Activated T-cell treated with anti-CD3 and anti-CD28 coated beads, Interleukin-2, amount 50 U/mL, for 48 hours (primary cell): ENCODE measurements at places on chromosomes 12 and 14.
A peak's percentile ranks its signal among the peaks of the same experiment; 100 is the strongest.

GRCh38 chr14:25237845-25238244 lies 187.9 kb upstream of the STXBP6 start:
- DNase-seq = no peak

GRCh38 chr14:101687756-101688546 lies 73.6 kb upstream of the PPP2R5C start:
- no peak for DNase-seq

DNA sequence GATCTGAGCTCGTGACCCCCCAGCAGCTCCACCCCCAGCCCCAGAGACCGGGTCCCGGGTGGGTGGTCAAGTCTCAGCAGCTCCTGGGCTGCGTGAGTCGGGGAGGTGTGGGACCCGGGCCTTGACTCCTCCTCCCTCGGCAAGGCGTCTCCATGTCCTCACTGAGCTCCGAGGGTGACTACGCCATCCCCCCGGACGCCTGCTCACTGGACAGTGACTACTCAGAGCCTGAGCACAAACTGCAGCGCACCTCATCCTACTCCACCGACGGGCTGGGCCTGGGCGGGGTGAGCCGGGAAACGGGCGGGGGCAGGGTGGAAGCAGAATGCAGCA lies 28.1 kb downstream of the PIGH start:
- DNase-seq = no peak

GRCh38 chr12:128554546-128555304 lies 269.0 kb downstream of the SLC15A4 start:
- DNase-seq = no peak

DNA sequence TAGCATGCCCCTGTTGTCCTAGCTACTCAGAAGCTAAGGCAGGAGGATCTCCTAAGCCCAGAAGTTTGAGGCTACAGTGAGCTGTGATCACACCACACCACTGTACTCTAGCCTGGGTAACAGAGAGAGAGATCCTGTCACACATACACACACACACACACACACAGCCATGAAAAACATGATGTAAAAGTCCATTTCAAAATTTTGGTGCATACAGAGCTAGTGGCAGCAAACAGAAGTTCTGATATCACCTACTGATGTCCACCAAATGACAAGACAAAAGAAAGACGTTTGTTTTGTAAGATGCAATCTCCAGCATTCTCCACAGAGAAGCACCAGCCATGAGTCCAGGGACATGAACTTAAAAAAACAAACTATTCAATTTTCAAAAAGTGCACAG lies 15.9 kb downstream of the AREL1 start:
- no peak for DNase-seq

- DNase-seq = no peak
Measured at GRCh38 chr14:95981965-95982364, 57.2 kb upstream of the C14orf132 start.

GRCh38 chr12:10031321-10031720 lies 839 bp downstream of the CLEC9A start:
- no peak for DNase-seq

GRCh38 chr12:62484233-62484632 lies 17.6 kb downstream of the MON2 start:
- DNase-seq = no peak

GRCh38 chr14:32252030-32252670 lies 49.1 kb upstream of the RNU6-8 start:
- DNase-seq = peak; percentile 43

DNA sequence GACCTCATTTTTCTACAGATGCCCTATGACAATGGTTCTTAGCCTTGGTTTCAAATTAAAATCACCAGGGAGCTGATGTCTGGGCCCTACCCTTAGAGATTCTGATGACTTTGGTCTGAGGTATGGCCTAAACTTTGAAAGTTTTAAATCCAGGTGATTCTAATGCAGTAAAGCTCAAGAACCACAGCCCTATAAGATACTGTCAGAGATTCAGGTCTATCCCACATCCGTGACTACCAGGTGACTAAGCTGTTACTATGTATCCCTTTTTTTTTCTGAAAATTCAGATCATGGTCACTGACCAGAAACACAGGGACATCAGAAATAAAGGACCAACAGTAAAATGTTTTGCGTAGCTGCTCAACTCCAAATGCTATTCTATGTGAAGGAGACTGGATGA lies 148.8 kb upstream of the BMP4 start:
- DNase-seq = no peak

GRCh38 chr12:86929962-86930361 lies 673.8 kb upstream of the MGAT4C start:
- no peak for DNase-seq

DNA sequence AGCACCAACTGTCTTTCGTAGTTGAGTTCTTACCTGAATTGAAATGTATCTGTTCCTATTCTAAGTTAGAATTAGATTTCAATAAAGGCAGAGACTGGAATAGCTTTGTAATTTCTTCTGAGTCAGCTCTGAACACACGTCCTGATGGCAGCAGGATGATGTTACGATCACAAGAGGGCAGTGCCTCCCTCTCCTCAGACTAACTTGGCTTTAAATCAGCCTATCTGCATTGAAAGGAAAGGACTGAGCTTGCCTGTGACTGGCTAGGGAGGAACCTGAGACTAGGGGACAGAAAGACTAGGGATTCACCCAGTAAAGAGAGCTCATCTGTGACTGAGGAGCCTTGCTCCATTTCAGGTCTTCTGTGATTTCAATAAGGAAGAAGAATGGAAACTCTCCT lies 323.7 kb upstream of the OR4E1 start:
- no peak for DNase-seq

DNA sequence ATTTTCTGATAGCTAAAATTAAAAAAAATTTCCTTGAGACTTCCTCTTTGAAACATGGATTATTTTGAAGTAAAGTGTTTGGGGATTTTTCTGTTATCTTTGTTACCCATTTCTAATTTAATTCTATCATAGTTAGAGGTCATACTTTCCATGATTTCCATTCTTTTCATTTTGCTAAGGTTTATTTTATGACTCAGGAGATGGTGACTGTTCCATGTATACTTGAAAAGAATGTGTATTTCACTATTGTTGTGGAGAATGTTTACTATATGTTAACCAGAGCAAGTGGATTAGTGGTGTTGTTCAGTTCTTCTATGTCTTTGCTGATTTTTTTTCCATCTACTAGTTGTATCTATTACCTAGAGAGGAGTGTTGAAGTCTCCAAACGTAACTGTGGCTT lies 250.5 kb upstream of the PELI2 start:
- no peak for DNase-seq

DNA sequence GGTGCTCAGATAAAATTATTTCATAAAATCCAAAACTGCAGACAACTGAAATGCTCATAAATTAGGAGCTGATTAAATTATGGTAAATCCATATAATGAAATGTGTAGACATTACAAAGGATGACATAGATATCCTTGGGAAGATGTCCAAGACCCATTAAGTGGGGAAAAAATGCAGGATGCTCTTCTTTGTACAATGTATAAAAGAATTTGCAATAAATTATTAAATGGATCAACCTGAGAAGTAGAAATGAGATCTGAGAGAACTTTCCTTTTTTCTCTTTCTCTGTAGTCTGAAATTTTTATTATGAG lies 336.4 kb upstream of the E2F7 start:
- DNase-seq = no peak

DNA sequence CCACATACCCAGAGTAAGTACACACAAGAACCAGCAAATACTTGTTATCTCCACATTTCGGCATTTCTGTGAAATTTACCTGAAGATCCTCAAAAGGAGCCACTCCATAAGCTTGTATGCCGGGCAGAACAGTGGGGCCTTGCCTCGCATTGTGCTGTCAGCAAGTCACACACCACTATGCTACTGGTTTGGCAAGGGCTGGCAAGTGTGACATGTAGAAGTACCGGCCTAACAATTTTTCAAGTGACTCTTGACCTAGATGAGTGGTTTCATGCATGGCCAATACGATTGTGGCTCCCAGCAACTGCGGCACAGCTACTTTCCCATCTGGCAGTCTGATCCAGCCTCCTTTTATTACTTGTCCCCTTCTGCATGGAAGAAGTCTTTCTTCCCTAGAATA lies 69.8 kb downstream of the GAS2L3 start:
- DNase-seq = no peak

DNA sequence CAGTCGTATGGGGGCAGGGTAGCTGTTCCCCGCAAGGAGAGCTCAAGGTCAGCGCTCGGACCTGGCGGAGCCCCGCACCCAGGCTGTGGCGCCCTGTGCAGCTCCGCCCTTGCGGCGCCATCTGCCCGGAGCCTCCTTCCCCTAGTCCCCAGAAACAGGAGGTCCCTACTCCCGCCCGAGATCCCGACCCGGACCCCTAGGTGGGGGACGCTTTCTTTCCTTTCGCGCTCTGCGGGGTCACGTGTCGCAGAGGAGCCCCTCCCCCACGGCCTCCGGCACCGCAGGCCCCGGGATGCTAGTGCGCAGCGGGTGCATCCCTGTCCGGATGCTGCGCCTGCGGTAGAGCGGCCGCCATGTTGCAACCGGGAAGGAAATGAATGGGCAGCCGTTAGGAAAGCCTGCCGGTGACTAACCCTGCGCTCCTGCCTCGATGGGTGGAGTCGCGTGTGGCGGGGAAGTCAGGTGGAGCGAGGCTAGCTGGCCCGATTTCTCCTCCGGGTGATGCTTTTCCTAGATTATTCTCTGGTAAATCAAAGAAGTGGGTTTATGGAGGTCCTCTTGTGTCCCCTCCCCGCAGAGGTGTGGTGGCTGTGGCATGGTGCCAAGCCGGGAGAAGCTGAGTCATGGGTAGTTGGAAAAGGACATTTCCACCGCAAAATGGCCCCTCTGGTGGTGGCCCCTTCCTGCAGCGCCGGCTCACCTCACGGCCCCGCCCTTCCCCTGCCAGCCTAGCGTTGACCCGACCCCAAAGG lies 804 bp downstream of the GAPDH start:
- DNase-seq = peak; percentile 84

DNA sequence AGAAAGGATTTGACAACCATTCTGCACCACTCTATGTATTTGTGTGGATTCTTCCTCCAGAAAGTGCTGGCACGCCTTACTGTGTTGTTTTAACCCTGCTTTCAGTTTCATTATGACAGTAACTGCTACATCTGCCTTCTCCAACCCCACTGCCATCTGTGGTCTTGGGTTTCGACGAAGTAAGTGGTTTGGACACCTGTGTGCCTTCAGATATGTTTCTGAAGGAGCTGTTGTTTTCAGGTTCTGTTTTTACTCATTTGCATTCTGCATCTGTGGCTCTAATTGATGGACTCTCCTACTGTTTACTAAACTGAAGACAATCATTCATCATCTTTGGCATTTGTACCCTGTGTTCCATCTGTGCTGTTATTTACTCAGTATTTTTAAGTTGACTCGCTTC lies 4.1 kb downstream of the TSHR start:
- DNase-seq = peak; percentile 57

DNA sequence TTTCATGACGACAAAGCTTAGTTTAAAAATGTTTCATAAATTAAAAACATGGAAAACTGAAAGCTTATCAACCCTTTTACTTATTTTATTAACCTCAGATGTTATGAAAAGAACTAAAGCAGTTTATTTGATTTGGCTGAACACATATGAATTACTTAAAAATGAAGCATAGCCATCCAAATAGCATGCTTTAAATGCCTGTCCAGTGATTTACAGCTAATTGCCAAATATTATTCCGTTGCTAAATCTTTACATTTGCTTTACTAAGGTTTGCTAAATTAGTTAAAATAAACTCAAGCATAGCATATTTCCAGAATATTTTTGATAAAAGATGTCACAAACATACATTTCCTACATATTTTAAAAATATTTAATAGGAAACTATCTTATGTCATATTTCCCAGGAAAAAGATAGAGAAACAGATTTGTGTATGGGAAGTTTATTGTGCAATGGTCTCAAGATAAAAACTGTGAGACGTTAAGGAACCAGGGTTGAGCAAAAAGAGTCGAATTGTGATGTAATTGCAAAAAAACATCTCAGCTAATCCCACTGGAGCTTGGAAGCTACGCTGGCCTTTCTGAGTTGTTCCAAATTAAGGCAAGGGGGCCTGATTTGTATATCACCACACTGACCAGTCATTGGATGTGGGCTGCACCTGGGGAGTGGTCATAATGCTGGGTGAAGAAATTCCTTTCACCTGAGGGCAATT lies 25.8 kb downstream of the GPR135 start:
- no peak for DNase-seq

GRCh38 chr12:20460956-20461355 lies 92.6 kb downstream of the PDE3A start:
- DNase-seq = no peak

- no peak for DNase-seq
Measured at GRCh38 chr14:96056509-96057422, 17.6 kb downstream of the C14orf132 start.

DNA sequence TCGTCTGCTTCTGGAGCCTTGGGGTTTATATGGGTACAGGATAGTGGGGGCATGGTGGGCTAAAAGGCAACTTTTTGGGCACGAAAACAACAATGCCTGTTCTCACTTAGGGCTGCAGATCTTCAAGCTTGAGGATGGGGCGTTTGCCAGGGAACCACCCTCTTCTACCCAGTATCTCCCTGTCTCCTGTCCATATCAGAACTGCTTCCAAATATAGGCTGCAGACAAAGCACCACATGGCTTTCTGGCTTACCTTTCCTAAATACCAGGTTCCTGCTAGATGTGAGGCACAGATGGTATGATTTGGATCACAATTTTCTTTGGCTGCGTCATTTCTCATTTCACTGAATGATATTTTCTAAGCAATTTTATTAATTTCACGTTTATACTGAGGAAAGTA lies 70.4 kb downstream of the CMAS start:
- DNase-seq = no peak

- no peak for DNase-seq
Measured at GRCh38 chr14:76776428-76777251, 15.4 kb downstream of the VASH1 start.

GRCh38 chr12:98998697-98999299 lies 353.7 kb downstream of the APAF1 start:
- DNase-seq = no peak

- no peak for DNase-seq
Measured at GRCh38 chr12:15956413-15957185, 45.5 kb downstream of the DERA start.

GRCh38 chr14:74856366-74856765 lies 19.6 kb downstream of the PROX2 start:
- DNase-seq = no peak

DNA sequence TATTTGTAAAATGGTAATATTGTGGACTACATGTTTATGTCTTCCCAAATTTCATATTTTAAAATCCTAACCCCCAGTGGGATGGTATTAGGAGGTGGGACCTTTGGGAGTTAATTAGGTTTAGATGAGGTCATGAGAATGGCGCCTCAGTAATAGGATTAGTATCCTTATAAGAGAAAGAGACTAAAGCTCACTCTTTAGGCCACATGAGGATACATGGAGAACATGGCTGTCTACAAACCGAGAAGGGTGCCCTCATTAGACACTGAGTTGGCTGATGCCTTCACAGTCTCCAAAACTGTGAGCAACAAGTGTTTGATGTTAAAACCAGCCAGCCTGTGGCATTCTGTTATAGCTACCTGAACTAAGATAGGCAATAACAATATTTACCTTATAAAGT lies 58.3 kb upstream of the OTOGL start:
- DNase-seq = no peak
